ENCODE measurements at places on chromosomes 13 and 19. TPM values are rescaled to one million over a fixed set of nuclear protein-coding genes. Genes with fewer than 3 reads are reported as not detected.

DNA sequence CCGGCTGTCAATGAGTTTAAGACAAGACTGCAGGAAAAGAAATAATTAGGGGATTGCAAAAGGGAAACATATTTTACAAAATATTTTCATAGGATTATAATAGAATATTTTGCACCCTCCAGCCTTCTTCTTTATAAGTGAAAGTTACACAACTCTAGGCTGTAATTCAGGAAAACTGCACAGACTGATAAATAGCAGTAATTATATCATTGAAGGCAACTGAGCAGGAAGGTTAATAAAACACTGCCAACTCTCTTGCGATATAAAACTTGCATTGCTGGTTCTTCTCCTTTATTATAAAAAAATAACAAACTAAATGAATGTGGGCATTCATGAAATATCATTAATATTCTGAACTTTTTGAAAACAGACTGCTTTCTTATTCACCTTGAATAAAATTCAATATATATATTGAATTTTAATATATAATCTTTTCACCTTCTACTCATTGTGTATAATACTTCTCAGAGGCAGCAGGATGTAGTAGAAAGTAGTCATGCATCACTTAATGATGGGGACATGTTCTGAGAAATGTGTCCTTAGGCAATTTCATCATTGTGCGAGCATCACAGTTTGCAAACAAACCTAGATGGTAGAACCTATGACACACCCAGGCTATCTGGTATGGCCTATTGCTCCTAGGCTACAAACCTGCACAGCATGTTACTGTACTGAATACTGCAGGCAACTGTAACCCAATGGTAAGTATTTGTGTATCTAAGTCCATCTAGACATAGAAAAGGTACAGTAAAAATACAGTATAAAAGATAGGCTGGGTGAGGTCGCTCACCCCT is 24.9 kb upstream of the STARD13 start:
- no peak overlapping the region for H3K4me3 ChIP-seq
- no peak overlapping the region for H3K27ac ChIP-seq
- no peaks in the 10 kb centered on the region for H3K27me3 ChIP-seq
- H3K36me3 ChIP-seq = no peaks in the 10 kb centered on the region

DNA sequence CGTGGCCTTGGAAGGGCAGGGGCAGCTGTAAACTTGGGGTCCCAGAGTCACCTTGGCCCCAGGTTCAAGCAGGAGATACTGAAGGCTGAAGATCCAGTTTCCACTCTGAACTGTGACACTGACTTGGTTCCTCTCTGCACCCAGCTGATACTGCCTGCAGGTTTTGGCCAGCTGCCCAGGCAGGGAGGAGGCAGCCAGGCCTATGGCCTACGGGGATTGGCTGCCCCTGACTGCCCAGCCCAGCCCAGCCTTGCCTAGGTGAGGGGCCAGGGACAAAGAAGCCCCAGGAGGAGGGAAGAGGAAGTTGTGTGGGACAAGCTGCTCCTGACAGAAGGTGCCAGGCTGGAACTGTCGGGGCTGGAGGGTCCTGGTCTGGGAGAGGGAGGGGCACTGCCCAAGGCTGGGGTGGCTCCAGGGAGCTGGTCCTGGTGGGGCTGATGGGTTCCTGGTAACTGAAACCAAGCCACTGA is 51.7 kb upstream of the CYP4F8 start:
- no peak overlapping the region for H3K27ac ChIP-seq
- H3K36me3 ChIP-seq = peaks cover 2% of the 10 kb centered on the region
- no peaks in the 10 kb centered on the region for H3K27me3 ChIP-seq
- DNase-seq = peak; percentile 48
- no peaks in the 10 kb centered on the region for H3K4me1 ChIP-seq

- H3K27me3 ChIP-seq = no peaks in the 10 kb centered on the region
- H3K4me1 ChIP-seq = peaks cover 2% of the 10 kb centered on the region
- H3K36me3 ChIP-seq = no peaks in the 10 kb centered on the region
- H3K27ac ChIP-seq = no peak overlapping the region
- DNase-seq = no peak
- no peak overlapping the region for H3K4me3 ChIP-seq
Measured at GRCh38 chr13:48507021-48507420, 25.9 kb downstream of the RCBTB2 start.

DNA sequence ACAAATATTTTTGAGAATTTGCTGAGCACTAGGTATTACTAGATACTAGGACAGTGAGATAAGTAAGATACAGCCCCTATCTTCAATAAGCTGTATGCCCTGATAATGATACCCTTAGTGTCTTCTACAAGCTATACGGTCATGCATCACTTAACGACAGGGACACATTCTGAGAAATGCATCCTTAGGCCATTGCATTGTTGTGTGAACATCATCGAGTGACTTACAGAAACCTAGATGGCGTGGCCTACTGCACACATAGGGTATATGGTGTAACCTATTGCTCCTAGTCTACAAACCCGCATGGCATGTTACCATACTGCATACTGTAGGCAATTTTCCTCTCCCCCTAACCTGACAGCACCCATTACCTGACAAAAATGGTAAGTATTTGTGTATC is 64.9 kb downstream of the LRCH1 start:
- no peaks in the 10 kb centered on the region for H3K27me3 ChIP-seq
- peaks cover 15% of the 10 kb centered on the region for H3K4me1 ChIP-seq
- H3K27ac ChIP-seq = no peak overlapping the region
- DNase-seq = no peak
- no peaks in the 10 kb centered on the region for H3K36me3 ChIP-seq

DNA sequence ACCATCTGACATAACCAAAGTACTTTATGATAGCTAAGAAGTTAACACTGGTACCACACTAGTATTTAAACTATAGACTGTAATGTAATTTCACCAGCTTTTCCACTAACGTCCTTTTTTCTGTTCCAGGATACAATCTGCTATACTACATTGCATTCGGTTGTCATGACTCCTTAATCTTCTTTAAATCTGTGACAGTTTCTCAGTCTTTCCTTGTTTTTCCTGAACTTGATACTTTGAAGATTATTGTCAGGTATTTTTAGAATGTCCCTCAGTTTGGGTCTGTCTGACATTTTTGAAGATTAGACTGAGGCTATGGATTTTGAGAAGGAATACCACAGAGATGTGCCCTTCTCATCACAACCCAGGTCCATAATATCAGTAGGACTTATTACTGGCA is 36.6 kb downstream of the NUFIP1 start:
- H3K27me3 ChIP-seq = no peaks in the 10 kb centered on the region
- no peak overlapping the region for H3K27ac ChIP-seq
- DNase-seq = no peak
- H3K4me3 ChIP-seq = no peak overlapping the region
- H3K4me1 ChIP-seq = no peaks in the 10 kb centered on the region

GRCh38 chr13:80386002-80386401 is 45.1 kb upstream of the SPRY2 start:
- H3K4me3 ChIP-seq = no peak overlapping the region
- no peak for DNase-seq
- H3K27me3 ChIP-seq = no peaks in the 10 kb centered on the region

GRCh38 chr19:7337380-7338194 is 11.2 kb upstream of the ARHGEF18 start:
- no peaks in the 10 kb centered on the region for H3K36me3 ChIP-seq
- H3K4me3 ChIP-seq = no peak overlapping the region
- no peaks in the 10 kb centered on the region for H3K4me1 ChIP-seq
- no peaks in the 10 kb centered on the region for H3K27me3 ChIP-seq
- no peak overlapping the region for H3K27ac ChIP-seq

- H3K27me3 ChIP-seq = no peaks in the 10 kb centered on the region
- H3K27ac ChIP-seq = no peak overlapping the region
- H3K4me3 ChIP-seq = no peak overlapping the region
- no peak for DNase-seq
Measured at GRCh38 chr19:16425019-16425418, 46.8 kb downstream of the EPS15L1 start.

DNA sequence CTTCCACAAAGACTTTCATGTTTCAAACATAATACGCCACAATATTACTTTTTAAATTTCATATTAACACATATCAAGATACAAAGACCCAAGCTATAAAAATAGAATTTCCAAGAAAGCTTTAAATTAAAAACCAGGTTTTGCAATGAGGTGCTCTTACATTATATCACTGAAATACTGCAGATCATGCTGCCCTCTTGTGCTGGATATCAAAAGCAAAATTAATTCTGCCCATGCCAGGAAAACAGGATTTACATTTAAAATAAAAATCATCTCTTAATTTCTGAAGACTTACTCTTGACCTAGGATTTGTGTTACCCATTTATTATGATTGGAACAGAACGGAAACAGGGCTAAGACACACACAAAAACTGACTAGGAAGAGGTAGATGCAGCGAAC is 145.0 kb downstream of the ABCC4 start:
- H3K27ac ChIP-seq = no peak overlapping the region
- H3K27me3 ChIP-seq = no peaks in the 10 kb centered on the region
- peaks cover 6% of the 10 kb centered on the region for H3K4me1 ChIP-seq
- no peak overlapping the region for H3K4me3 ChIP-seq
- no peak for DNase-seq

GRCh38 chr19:3062165-3063105 is at the start of gene TLE5:
Gene TLE5, minus strand, starts transcription at chr19:3062495. Its CDS starts 295 bp downstream, at chr19:3062200.
- H3K4me1 ChIP-seq = no peaks in the 10 kb centered on the region
- no peak within 1 kb of the TSS for H3K27ac ChIP-seq
- peak within 1 kb of the TSS; percentile 86 for H3K4me3 ChIP-seq
- peaks cover 31% of the 10 kb centered on the region for H3K36me3 ChIP-seq
- no peak for DNase-seq
- no peaks in the 10 kb centered on the region for H3K27me3 ChIP-seq

DNA sequence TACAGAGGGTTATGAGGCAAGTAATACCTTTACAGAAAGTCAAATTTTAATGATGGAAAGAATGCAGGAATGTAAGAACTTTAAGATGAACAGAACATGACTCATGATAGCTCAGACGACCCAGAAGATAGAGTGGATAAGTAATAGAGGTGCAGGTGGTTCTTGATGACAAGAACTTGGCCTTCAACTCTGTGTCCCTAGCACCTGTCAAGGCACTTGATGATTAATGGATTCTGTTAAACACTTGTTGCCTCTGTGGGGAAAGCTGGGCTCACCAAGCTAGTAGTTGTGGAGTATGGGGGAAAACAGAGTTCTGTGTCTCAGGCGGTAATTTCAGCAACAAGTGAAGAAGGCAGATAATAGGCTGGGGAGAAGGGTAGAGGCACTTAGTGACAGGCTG is 306.2 kb downstream of the ATP8A2 start:
- H3K4me1 ChIP-seq = peaks cover 5% of the 10 kb centered on the region
- no peak overlapping the region for H3K27ac ChIP-seq
- H3K36me3 ChIP-seq = no peaks in the 10 kb centered on the region
- H3K4me3 ChIP-seq = no peak overlapping the region
- no peak for DNase-seq

GRCh38 chr19:18742838-18743783 is 48.0 kb downstream of the COMP start:
- no peaks in the 10 kb centered on the region for H3K4me1 ChIP-seq
- no peaks in the 10 kb centered on the region for H3K27me3 ChIP-seq
- DNase-seq = peak; percentile 29
- no peak overlapping the region for H3K27ac ChIP-seq
- H3K4me3 ChIP-seq = no peak overlapping the region

The PSG6 gene
- not detected for total RNA-seq

The RINL gene
- 6.4 TPM for total RNA-seq

The ZNF71 gene
- total RNA-seq = 7.2 TPM

Measured in H9 (cell line).